ENCODE measurements at places on chromosomes 2 and 18. TPM values are rescaled to one million over a fixed set of nuclear protein-coding genes. Genes with fewer than 3 reads are reported as not detected.

The HRH4 gene
- total RNA-seq: not detected

The CNRIP1 gene
- total RNA-seq: 1.0 TPM

The NDUFAF7 gene
- total RNA-seq: 8.0 TPM

The REEP1 gene
- total RNA-seq: 4.9 TPM

The APCDD1 gene
- total RNA-seq: 6.0 TPM

The SKOR2 gene
- total RNA-seq: not detected

The AGFG1 gene
- 29.6 TPM for total RNA-seq

The ALK gene
- total RNA-seq: 0.08 TPM

The ABCB11 gene
- not detected for total RNA-seq

The RGPD4 gene
- total RNA-seq: not detected

The SEPTIN10 gene
- 18.3 TPM for total RNA-seq

The HAAO gene
- 24.8 TPM for total RNA-seq
